ENCODE measurements at places on chromosomes 11 and 22. TPM values are rescaled to one million over a fixed set of nuclear protein-coding genes. Genes with fewer than 3 reads are reported as not detected.

C22orf31 gene
- total RNA-seq, result not detected

PAX6 gene
- total RNA-seq, result not detected

KCTD14 gene
- total RNA-seq, result 0.82 TPM

MS4A3 gene
- 2.3 TPM for total RNA-seq

OR51B5 gene
- total RNA-seq, result 3.0 TPM

QSER1 gene
- total RNA-seq, result 34.2 TPM

DNA sequence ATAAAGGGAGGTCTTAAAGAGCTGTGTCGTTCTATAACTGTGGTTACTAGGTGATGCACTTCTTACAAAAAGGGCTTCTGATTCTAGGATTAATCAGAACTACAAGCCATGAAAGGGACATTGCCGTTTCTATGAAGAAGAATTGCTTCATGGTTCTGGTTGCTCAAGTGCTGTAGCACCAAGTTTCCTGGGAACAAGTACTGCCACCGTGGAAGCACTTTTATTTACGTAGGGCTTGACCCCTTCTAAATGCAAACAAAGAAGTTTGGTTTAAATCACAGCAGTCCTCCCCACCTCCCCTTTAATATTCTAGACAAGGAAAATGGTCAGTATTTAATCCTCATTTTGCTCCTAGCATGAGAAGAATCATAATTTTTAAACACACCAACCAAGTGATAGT lies 9.8 kb downstream of the YAP1 start:
- DNase-seq, result no peak

GRCh38 chr11:35992548-35992947 lies 48.7 kb downstream of the LDLRAD3 start:
- no peak for DNase-seq

GRCh38 chr11:122162095-122162494 lies 46.1 kb upstream of the BLID start:
- DNase-seq, result no peak

- no peak for DNase-seq
Observed at GRCh38 chr11:11579012-11579988, 42.5 kb downstream of the GALNT18 start.
